ENCODE measurements at places on chromosomes 6 and 20.

GRCh38 chr6:35028781-35029769 is 112.1 kb downstream of the TCP11 start:
- DNase-seq: no peak

DNA sequence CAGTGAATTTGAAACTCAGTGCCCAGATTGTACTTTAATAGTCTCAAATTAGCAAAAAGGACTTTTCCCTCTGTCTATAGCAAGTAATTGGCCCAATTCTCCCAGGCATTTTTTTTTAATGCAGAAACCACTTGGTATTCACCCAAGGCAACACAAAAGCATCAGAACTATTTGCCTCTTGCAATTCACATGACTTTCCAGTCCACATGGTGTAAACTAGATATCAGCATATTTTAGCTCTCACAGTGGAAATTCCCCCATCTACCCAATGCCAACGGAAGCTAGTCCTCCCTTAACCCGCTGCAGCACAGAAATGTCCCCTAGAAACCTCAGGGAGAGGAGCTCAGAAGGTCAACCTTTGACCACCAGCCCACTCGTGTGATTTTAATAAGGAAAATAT is 103.4 kb upstream of the CDYL start:
- no peak for DNase-seq

DNA sequence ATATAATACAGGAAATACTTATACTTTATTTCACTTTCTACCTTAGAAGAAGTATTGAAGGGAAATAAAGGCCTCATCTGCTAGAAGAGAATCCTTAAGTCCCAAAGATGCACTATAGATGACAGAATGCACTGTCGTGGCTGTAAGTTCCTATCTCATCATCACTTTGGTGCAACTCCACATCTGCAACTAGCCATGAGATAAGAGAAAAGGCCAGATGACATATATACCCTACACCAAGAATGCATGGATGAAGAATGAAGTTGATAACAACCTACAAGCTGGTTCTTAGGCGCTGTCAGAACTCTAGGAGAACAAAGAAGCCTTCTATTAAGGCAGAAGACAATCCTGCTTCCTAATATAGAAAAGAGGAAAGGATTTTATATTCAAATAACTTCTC is 11.6 kb upstream of the PLN start:
- no peak for DNase-seq

- DNase-seq: no peak
These were observed 42.5 kb downstream of the ID4 start for GRCh38 chr6:19879663-19880062.

GRCh38 chr6:4358414-4359107 is 223.2 kb upstream of the ECI2 start:
- DNase-seq: peak; percentile 63

DNA sequence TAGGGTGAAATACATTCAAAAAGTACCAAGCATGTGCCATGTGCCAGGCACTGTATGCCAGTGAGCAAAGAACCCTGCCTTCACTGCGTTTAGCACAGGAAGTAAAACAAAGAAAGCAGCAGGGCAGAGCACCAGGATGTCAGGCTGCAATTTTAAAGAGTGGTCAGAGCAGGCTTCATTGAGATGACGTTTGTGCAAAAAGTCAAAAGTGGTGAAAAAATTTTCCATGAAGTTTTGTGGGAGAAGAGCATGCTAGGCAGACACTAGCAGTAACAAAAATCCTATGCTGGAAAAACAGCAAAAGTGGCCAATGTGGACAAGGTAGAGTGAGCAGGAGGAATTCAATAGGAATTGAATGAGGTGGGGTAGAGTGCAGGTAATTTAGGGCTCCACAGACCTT is 31.3 kb downstream of the AKIRIN2 start:
- DNase-seq: no peak

DNA sequence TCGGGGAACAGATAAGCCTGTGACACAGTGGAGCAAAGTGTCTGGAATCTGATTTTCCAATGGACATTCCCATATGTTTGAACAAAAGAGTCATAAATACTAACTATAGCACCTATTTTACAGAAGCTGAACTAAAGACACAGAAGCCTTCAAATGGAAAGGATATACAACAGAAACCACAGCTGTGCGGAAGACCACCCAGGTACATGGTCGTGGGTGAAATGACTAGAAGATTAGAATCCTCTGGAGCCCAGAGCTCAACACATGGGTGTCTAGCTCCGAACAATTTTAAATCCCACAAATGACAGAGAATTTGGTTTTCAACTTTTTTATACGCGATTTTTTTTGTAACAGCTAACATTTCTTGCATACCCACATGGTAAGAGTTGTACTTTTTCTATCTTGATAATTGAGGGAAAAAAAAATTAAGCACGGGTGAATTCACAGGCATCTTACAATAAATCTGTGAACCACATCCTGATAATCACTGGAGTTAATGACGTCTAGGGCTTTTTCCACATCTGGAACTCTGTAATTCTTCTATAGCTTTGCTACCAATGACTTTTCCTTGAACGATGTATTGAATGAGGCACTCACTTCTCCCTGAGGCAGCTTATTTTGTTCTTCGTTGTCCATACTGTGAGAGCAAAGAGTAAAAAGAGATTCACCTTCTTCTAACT is 271.1 kb upstream of the AGPAT4 start:
- DNase-seq: no peak

DNA sequence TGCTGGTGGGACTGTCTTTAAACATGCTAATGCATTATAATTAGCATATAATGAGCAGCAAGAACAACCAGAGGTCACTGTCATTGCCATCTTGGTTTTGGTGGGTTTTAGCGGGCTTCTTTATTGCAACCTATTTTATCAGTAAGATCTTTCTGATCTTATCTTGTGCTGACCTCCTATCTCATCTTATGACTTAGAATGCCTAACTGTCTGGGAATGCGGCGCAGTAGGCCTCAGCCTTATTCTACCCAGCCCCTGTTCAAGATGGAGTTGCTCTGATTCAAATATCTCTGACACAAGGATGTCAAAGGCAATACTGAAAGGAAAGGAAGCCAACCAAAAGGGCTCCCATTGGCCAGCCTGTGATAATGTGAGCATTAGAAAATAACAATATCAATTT is 29.8 kb upstream of the SEC63 start:
- no peak for DNase-seq

GRCh38 chr20:51019656-51020592 is 3.0 kb downstream of the KCNG1 start:
- no peak for DNase-seq

GRCh38 chr6:4291453-4292403 is 156.4 kb upstream of the ECI2 start:
- no peak for DNase-seq

DNA sequence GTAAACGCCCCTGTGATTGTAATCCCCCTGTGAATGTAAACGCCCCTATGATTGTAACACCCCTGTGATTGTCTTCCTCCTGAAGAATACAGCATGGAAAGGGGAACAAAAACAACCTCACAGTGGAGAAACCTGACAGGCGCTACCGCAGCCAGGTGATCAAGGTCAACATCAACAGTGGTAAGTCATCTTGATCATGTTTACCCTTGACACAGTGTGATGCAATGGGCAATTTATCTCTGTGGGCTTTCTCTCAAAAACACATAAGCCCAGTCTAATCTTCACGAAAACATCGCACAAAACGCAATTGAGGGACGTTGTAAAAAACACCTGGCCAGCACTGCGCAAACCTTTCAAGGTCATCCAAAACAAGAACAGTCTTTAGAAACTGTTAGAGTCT is 277.2 kb downstream of the PRKN start:
- no peak for DNase-seq

DNA sequence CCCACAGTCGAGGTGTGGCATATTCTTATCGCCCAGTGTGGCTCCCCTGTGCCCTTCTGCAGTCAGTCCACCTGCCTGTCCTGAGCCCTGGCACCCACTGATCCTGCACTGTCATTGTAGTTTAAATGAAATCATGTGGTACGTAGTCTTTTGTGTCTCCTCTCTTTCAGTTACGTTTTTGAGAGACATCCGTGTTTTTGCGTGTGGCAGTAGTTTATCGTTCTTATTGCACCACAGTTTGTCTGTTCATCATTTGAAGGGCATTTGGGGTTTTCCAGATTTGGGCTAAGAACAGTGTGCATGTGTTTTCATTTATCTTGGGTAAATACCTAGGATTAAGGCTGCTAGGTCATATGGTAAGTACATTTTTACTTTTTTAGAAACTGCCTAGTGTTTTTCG is 49.3 kb downstream of the SPATA2 start:
- no peak for DNase-seq

DNA sequence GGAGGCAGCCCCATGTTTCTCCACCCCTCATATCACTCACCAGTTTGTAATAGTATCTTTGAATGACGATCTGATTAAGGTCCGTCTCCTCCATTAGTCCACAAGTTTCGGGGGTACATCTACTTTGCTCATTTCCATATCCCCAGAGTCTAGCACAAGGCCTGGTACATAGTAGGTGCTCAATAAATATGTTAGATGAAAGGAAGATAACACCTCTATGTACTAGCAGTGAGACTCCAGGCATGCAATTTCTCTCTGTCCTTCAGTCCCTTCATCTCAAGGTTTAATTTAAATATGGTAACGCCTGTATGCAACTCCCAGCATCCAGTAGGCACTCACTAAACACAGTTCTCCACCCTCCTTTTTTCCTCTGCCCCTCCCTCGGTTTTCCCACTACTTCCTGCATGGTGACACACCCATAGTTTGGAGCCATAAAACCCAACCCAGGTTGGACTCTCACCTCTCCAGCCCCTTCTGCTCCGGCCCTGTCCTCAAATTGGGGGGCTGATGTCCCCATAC is 461 bp upstream of the HNF4A start:
- DNase-seq: no peak

DNA sequence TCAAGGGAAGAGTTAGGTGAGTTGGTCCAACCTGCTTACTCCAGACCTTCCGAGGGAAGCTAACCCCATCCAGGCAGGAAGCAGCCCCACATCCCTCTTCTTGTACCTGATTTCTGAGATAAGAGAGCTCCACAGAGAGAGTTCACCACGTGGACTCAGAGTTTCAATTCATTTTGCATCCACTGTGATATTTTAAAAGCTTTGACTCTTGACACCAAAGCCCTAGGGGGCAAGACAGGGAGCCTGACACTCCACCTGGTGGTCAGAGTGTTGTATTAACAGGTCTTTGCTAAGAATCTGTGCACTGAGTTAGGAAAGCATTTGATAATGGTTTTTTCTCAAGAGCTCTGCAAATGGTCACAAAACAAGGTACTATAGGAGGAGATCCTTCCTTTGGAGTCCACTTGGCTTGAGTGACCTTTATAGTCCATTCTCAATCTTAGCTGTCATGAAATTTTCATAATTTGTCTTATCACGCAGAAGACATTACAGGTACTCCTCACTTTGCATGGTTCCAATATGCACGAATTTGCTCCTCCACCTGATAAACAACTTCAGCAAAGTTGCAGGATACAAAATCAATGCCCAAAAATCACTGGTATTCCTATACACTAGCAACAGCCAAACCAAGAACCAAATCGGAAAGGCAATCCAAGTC is 56.2 kb upstream of the RIPOR2 start:
- DNase-seq: no peak

DNA sequence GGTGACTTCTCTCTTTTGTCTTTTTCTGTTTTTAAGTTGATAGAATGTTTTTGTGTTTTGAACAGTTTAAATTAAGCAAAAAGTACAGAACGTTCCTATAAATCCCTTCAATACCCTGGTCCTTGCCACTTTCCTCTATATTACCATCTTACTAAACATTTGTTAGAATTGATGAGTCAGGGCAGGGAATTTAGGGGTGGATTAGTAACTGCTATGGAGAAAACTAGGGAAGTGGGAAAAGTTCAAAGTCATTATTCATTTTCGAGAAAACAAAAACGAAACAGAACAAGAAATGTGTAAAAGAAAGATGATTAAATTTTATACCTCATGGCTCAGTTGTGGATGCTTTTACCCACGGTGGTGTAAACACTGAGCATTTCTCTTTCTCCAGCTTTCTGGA is 240.4 kb upstream of the SULF2 start:
- no peak for DNase-seq

- DNase-seq: no peak
These were observed 761.9 kb upstream of the MMS22L start for GRCh38 chr6:98044791-98045470.

GRCh38 chr6:26269531-26270485 is 95.2 kb upstream of the BTN3A2 start:
- DNase-seq: no peak

GRCh38 chr6:84687431-84687830 is 77.0 kb downstream of the TBX18 start:
- peak; percentile 1 for DNase-seq

DNA sequence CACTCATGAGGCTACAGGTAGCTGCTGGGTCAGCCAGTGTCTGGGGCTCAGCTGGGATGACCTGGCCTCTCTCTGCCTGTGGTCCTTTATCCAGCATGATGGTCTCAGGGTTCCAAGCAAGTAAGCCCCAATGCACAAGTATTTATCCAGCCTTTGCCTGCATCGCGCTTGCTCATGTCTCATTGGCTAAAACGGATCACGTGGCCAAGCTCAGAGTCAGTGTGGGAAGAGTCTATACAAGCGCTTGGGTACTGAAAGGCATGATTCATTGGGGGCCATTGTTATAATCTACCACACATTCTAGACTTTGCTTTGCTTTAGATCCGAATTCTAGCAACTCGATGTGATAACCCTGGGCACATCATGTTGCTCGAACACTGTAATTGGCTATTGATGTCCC is 48.3 kb downstream of the PPP1R16B start:
- no peak for DNase-seq

GRCh38 chr20:40703975-40704530 is 15.0 kb upstream of the MAFB start:
- no peak for DNase-seq

DNA sequence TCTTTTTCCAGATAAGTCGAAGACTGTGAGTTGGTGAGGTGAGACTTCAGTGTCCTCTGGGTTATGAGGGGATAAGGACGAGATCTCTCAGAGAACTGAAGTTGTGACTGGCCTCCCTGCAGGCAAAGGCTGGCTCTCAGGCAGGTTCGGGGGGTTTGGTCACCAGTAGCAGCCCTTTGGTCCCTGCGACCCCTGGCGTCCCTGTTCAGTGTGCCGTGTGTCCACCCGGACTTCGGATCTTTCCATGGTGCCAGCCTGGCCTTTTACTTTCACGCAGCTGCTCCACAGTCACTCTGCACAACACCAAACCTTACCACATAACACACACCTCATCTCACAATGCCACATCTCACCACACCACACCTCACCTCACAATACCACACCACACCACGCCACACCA is 131.9 kb downstream of the ERMARD start:
- no peak for DNase-seq

DNA sequence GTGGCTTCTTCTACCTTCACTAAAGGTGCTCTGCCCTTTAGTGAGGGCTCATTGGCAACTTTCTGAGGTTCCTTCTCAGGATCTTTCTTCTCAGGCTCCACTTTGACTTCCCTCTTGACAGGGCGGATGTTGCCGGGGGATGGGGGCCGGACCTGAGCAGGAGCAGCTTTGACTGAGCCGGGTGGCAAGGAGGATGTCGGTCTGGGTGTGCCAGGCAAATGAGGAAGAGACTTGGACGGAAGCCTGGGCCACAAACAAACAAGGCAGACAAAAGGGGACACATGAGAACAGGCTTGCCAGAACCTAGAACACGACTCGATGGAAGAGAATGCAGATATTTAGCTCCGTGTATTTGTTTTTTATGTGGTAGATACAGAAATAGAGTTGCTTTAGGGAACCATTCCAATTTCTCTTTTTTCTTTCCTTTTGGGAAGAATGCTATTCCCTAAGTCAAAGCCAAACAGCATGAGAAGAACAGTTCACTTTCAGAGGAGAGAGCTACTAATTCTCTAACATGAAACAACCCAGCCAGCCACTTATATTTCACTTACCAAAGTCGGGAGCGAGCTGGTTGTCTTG is 76.2 kb upstream of the BCLAF1 start:
- no peak for DNase-seq

- no peak for DNase-seq
These were observed 51.9 kb upstream of the XRN2 start for GRCh38 chr20:21251278-21251677.

- DNase-seq: no peak
These were observed 19.2 kb downstream of the SPTLC3 start for GRCh38 chr20:13028001-13028400.
